ENCODE measurements at places on chromosomes 7 and 10.

DNA sequence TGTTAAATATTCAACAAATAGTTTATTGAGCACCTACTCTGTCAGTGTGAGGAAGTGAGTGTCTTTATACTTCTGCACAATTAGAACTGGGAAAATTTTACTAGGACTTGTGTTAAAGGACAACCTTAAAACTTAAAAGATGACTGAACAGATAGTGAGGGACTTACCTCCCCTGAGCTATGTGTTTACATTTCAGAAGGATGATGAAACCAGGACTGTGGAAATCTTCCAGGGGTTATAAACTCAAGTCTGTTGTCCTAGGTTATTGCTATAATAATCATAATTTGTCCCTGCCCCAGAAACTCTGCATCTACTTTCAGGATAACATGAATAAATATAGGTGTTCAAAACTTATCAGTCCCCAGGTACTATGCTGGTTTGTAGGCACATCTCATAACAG, 261.0 kb upstream of the MKLN1 start:
- DNase-seq = no peak

GRCh38 chr10:36038316-36038955, 396.3 kb upstream of the FZD8 start:
- DNase-seq = no peak

GRCh38 chr7:34850681-34851080, 186.6 kb downstream of the DPY19L1 start:
- DNase-seq = no peak

- DNase-seq = no peak
Observed at GRCh38 chr10:88066319-88066718, 202.9 kb downstream of the PTEN start.

DNA sequence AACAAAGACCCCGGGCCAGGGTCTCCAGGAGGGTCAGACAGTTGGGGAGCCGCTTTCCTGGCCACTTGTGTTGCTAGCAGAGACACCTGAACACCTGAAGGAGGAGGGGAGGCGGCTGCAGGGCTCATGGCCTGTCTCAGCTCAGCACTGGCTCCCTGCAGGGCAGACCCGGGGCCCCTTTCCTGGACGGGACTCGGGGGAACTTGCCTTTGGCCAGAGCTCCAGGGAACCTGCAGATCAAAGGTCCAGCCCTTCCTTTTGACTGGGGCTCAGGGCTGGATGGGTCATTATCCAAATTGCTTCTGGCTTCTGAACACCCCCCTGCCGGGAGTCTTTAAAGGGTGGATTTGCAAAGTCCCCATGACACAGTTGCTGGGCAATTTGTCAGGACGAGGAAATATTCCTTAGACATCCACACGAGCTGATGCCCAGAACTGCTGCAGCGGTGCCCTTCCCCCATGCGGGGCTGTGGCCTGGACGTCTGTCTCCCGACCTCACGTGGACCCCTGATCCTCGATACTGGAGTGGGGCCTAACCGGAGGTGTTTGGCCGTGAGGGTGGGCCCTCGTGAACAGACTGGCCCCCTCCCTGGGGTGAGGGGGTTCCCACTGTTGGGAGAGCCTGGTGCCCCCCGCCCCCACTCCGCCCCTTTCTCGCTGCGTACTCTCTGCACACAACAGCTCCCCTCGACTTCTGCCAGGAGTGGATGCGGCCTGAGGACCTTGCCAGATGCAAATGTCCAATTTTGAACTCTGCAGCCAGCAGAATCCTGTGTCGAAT, 194.3 kb downstream of the ELFN1 start:
- no peak for DNase-seq

DNA sequence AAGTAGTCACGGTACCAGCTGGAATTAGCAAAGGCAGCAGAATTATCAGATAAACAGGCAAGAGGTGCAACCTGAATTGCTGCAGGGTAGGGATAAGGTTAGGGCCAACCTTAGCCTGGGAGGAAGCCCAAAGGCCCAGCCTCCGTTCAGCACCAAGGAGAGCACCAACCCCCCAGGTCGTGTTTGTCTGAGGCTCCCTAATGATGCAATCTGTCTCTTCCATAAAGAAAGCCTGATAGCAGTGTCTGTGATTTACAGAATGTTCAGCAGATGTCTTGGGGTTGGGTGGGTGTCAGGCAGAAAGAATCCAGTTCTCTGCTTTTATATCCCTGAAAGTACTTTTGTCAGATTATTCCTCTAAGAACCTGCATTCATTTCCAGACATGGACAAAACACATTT, 328.4 kb upstream of the AOAH start:
- DNase-seq = no peak

- DNase-seq = no peak
Observed at GRCh38 chr7:150983893-150984368, 5.8 kb upstream of the KCNH2 start.

GRCh38 chr10:113100281-113100680, 150.2 kb downstream of the TCF7L2 start:
- no peak for DNase-seq

DNA sequence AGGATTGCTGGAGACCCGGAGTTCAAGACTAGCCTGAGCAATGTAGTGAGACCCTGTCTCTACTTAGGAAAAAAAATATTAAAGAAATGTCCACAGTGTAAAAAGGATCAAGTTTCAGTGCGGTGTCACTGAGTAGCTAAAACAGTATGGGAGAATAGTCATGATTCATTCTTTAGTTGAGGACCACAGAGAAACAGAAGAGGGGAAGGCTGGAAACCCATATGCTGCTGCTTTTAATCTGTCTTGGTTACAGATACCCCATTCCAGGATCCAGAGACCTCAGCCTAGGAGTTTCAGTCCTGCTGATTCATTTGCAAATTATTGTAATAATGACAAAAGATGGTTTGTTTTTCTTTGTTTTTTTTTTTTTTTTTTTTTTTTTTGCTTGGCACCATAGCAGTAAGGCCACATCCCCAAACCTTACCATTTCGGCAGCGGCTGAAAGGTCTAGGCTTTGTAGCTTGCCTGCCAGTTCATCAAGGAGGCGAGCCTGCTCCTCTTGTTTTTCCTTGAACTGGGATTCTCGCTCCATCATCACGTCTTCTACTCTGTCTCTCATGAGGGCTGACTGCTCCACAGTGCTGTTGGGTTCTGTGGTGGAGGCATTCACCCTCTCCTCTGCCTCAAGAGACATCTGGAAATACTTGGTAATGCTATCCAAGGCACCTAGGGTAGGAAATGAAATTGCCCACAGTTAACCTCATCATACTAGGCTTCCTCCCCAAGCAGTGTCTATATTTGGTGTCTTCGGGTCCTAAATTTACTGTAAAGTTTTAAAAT, 44.2 kb downstream of the DLD start:
- DNase-seq = no peak
